ENCODE measurements at places on chromosomes 11 and 22. TPM values are rescaled to one million over a fixed set of nuclear protein-coding genes. Genes with fewer than 3 reads are reported as not detected.

GRCh38 chr11:102534261-102534872 is 3.8 kb upstream of the MMP7 start:
- DNase-seq, result no peak
- no peaks in the 10 kb centered on the region for H3K36me3 ChIP-seq
- no peak overlapping the region for H3K4me3 ChIP-seq
- no peaks in the 10 kb centered on the region for H3K4me1 ChIP-seq

GRCh38 chr11:96326959-96327358 is 16.0 kb downstream of the MAML2 start:
- DNase-seq, result no peak
- H3K36me3 ChIP-seq, result no peaks in the 10 kb centered on the region
- H3K4me3 ChIP-seq, result no peak overlapping the region
- no peaks in the 10 kb centered on the region for H3K4me1 ChIP-seq
- H3K27me3 ChIP-seq, result no peaks in the 10 kb centered on the region

DNA sequence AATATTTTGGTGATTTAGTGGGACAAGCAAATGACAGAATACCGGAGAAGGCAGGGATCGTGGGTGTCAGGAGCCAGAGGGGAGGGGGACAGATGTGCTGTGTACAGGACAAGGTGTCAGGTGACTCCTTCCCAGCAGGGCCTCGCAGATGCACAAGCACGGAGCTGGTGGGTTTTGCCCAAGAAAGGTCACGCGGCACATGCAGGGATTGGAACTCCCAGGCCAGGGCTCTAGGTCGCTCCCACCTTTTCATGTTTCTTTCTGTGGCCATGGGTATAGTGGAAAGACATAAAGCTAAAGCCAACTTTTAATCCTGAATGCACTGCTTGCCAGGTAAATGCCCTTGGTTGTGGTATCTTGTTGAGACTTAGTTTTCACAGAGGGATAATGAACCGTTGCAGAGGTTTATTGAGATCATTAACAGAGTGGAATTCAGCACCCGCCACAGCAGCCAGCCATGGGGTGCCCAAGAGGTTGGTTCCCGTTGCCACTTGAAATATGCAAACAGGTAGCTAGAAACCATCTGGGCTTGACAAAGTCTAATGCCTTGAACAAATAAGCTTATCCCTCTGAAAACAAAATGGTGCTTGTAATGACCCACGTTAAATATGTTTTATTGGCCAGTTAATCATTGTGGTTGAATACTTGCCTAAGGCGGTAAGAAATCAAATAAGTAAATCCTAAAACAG is 10.1 kb downstream of the C22orf23 start:
- DNase-seq, result no peak
- H3K36me3 ChIP-seq, result peaks cover 8% of the 10 kb centered on the region
- no peaks in the 10 kb centered on the region for H3K27me3 ChIP-seq
- H3K4me1 ChIP-seq, result no peaks in the 10 kb centered on the region
- no peak overlapping the region for H3K27ac ChIP-seq

DNA sequence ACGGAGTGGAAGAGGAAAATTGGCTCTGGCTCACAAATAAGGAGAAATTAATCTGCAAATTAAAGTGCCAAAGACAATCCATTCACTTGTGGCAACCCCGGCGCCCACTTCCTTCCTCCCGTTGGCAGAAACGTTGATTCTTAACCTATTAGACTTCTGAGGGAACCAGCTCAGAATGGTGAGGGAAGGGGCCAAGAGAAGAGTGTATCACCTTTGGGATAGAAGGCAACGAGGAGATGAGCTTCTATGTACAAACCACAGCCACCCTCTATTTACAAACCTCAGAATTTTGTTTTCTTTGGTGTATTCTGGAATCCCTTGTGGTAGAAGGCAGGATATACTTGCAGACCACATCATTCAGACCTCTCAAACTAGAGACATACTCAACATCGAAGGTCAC is 1.1 kb downstream of the MB start:
- no peaks in the 10 kb centered on the region for H3K27me3 ChIP-seq
- H3K27ac ChIP-seq, result no peak overlapping the region
- no peaks in the 10 kb centered on the region for H3K36me3 ChIP-seq

- no peaks in the 10 kb centered on the region for H3K4me1 ChIP-seq
- peaks cover 42% of the 10 kb centered on the region for H3K36me3 ChIP-seq
- no peak overlapping the region for H3K27ac ChIP-seq
- no peak overlapping the region for H3K4me3 ChIP-seq
- no peak for DNase-seq
- H3K27me3 ChIP-seq, result no peaks in the 10 kb centered on the region
Measured at GRCh38 chr11:5665746-5666401, 19.0 kb downstream of the TRIM5 start.

- H3K36me3 ChIP-seq, result no peaks in the 10 kb centered on the region
- peaks cover 3% of the 10 kb centered on the region for H3K4me1 ChIP-seq
- peak overlapping the region; percentile 41 for H3K4me3 ChIP-seq
- H3K27ac ChIP-seq, result peak overlapping the region; percentile 47
- peaks cover 47% of the 10 kb centered on the region for H3K27me3 ChIP-seq
- DNase-seq, result no peak
Measured at GRCh38 chr11:125063429-125064043, 431 bp downstream of the SLC37A2 start.

DNA sequence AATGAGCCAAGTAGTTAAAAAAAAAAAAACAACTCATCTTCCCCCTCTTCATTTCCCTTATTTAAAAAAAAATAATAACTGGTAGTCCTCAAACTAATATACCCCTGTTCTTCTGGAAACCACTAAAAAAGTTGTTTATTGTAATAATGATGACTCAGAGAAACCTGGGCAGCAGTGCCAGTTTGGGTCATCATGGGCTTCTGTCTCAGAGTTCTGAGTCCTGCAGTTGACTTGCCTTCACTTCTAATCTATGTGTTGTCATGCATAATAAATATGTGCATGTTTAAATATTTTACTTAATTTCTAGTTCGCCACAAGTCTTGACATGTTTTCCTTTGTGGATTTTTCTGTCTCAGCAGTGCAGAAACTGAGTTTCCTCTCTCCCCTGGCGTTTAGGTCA is 46.8 kb downstream of the PPP2R1B start:
- H3K27me3 ChIP-seq, result no peaks in the 10 kb centered on the region
- no peak overlapping the region for H3K4me3 ChIP-seq
- H3K27ac ChIP-seq, result no peak overlapping the region
- H3K4me1 ChIP-seq, result peaks cover 2% of the 10 kb centered on the region
- DNase-seq, result no peak

DNA sequence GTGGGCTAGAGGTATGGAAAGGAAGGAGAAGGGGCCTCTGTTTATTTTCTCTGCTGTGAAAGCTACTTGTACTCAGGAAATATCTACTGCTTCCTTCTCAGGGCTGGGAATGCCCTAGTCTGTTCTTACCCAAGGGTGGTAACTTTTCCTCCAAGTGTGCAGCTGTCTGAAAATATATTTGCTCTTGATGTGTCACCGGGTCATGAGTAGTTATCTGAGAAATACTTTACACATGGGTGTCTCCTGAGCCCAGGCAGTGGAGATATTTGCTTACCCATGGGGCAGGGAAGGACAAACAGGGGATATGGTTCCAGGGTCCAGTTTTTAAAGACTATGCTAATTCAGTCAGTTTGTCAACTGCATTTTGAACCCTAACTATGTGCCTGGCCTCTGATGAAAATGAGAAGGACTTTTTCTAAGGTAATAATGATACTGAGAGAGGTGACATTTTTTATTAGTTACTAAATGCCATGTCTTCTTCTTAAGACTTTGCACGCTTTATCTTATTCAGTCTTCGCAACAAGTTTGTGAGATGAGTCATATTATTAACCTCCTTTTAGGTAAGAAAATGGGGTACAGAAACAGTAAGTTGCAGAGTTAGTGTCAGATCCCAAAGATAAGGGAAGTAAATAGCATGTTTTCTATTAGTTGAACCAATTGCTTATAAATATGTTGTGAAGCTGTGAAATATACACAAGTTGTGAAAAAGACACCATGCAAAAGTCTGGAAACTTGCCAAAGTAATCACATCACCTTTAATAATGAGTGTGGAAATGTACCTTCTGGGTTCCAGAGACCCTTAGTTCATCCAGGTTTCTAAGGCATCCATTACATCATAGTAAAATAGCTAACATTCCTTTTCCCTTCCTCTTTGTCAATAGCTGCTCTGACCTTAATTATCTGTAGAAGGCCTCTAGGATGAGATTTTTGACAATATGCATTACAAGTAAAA is 22.9 kb downstream of the SYTL2 start:
- DNase-seq, result no peak
- H3K4me3 ChIP-seq, result no peak overlapping the region
- no peak overlapping the region for H3K27ac ChIP-seq
- H3K27me3 ChIP-seq, result no peaks in the 10 kb centered on the region
- no peaks in the 10 kb centered on the region for H3K36me3 ChIP-seq
- no peaks in the 10 kb centered on the region for H3K4me1 ChIP-seq

DNA sequence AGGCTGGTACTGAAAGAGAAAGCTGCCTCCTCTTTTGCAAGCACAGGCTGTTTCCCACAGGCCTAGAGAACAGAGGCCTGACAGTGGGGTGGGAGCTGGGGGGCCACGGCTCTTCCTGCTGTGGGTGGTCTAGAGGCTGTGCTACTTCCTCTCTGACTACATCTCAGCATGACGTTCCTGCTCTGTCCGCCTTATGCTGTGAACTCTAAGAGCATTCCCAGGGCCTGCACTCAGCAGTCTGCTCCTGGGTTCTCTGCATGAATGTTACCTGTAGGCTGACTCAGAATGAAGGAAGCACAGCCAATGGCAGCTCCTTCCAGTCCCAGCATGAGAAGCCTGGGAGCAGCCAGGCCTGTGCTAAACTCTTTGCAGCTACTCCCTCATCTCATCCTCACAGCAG is 534.3 kb downstream of the NTM start:
- H3K36me3 ChIP-seq, result no peaks in the 10 kb centered on the region
- DNase-seq, result no peak
- H3K4me1 ChIP-seq, result no peaks in the 10 kb centered on the region
- no peak overlapping the region for H3K27ac ChIP-seq
- peaks cover 11% of the 10 kb centered on the region for H3K27me3 ChIP-seq
- H3K4me3 ChIP-seq, result no peak overlapping the region

- H3K4me1 ChIP-seq, result no peaks in the 10 kb centered on the region
- no peak overlapping the region for H3K4me3 ChIP-seq
- no peak overlapping the region for H3K27ac ChIP-seq
- H3K36me3 ChIP-seq, result no peaks in the 10 kb centered on the region
Measured at GRCh38 chr11:15509082-15509481, 394.4 kb downstream of the INSC start.

GRCh38 chr11:69265911-69266510 is 27.9 kb upstream of the MYEOV start:
- no peak for DNase-seq
- no peak overlapping the region for H3K4me3 ChIP-seq
- no peaks in the 10 kb centered on the region for H3K27me3 ChIP-seq
- H3K4me1 ChIP-seq, result no peaks in the 10 kb centered on the region
- no peak overlapping the region for H3K27ac ChIP-seq

DNA sequence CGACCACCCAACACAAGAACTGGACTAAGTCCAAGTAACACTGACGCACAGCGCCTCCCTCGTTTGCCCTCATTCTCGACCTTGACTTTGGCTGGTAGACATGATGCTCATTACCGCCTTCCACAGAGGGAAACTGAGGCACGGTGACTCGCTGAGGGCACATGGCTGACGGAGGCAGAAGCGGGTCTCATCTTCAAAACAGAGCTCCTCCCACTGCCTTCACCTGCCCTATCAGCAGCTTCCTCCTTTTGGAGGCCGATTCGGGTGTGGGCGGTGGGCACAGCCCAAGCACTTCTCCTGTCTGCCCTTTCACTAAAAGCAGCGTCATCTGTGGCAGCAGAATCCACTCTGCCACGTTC is 2.0 kb upstream of the KMT5B start:
- H3K36me3 ChIP-seq, result no peaks in the 10 kb centered on the region
- peaks cover 41% of the 10 kb centered on the region for H3K27me3 ChIP-seq
- H3K27ac ChIP-seq, result no peak overlapping the region

GRCh38 chr11:46725338-46726205 is 6.6 kb downstream of the F2 start:
- H3K36me3 ChIP-seq, result no peaks in the 10 kb centered on the region
- H3K27ac ChIP-seq, result no peak overlapping the region
- no peak for DNase-seq
- no peaks in the 10 kb centered on the region for H3K4me1 ChIP-seq
- no peaks in the 10 kb centered on the region for H3K27me3 ChIP-seq

DNA sequence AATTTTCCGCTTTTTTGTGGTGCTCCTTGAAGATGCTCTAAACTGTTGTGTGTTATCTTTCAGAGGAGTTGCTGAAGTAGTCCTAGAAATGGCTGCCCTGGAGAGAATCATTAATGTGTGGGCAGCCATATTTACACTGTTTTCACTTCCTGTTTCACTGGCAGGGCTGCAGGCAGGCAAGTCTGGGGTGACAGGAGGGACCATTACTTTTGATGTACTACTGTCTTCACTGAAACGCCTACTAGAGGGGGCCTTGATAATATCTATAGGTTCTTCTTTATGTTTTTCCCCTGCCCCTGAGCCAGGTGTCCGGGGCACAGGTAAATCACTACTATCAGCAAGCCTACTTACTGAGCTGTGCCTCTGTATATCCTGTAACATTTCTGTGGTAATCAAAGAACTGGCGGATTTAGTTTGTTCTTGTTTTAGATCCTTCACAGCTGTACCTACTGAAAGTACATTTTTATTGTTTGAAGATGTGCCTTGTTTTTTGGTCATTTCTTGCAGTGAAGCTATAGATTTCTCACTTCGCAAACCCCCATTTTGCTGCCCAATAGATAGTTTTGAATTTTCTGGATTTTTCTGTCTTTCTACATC is 39.7 kb downstream of the ACAT1 start:
- H3K36me3 ChIP-seq, result peaks cover 38% of the 10 kb centered on the region
- peak; percentile 18 for DNase-seq
- no peaks in the 10 kb centered on the region for H3K27me3 ChIP-seq
- H3K4me3 ChIP-seq, result no peak overlapping the region

DNA sequence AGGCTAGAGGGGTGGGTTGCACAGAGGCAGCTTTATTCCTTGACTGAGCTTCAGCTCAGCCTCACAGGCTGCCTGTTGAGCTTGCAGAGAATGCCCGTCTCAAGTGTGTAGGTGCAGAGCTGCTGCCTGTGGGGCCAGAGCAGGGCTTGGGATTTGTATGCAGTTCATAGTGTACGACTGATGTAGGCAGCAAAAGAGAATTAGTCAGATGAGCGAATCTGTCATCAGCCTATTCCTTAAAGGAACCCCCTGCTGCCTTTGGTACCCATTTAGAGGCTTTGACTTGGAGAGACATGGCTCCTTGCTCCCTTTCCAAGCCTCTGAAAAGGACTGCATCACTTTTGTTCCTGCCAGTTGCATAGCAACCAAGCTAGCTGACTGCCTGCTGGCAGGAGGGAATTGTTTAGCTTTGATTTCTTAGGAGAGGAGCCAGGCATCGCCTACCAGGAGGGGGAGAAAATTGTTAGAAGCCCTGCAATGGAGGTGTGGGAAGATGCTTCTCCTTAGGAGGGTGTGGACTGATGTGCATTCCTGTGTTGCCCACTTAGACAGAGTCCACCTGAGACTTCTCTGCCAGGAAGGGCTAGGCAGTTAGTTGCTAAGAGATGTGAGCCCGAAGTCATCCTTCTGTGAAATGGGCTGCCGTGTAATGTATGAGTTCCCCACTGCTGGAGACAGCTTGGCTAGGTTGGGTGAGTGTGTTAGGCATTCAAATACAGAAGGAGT is 10.9 kb downstream of the ACO2 start:
- DNase-seq, result no peak
- H3K36me3 ChIP-seq, result no peaks in the 10 kb centered on the region
- no peak overlapping the region for H3K4me3 ChIP-seq
- H3K4me1 ChIP-seq, result no peaks in the 10 kb centered on the region
- no peaks in the 10 kb centered on the region for H3K27me3 ChIP-seq

- H3K4me1 ChIP-seq, result peaks cover 18% of the 10 kb centered on the region
- H3K4me3 ChIP-seq, result no peak overlapping the region
- no peak overlapping the region for H3K27ac ChIP-seq
- DNase-seq, result no peak
Measured at GRCh38 chr11:61959114-61959513, 8.3 kb downstream of the FTH1 start.

The RBM7 gene
- total RNA-seq, result 35.7 TPM

The MS4A3 gene
- 7.8 TPM for total RNA-seq
